Skin of body (tissue), 3 donors: ENCODE measurements at places on chromosomes 13 and 19. TPM values are rescaled to one million over a fixed set of nuclear protein-coding genes. Genes with fewer than 3 reads are reported as not detected.

GRCh38 chr19:41997121-41997850 is 3.3 kb upstream of the ATP1A3 start:
- no peak for DNase-seq

GRCh38 chr19:8922591-8922990 is 87.6 kb downstream of the MUC16 start:
- DNase-seq = no peak

- peak; percentile 44 for DNase-seq
Observed at GRCh38 chr13:76980075-76980718, 11.7 kb upstream of the CLN5 start.

GRCh38 chr19:39590265-39590664 is 12.1 kb upstream of the LGALS13 start:
- no peak for DNase-seq

GRCh38 chr13:111007209-111007608 is 92.3 kb upstream of the ANKRD10 start:
- DNase-seq = no peak

DNA sequence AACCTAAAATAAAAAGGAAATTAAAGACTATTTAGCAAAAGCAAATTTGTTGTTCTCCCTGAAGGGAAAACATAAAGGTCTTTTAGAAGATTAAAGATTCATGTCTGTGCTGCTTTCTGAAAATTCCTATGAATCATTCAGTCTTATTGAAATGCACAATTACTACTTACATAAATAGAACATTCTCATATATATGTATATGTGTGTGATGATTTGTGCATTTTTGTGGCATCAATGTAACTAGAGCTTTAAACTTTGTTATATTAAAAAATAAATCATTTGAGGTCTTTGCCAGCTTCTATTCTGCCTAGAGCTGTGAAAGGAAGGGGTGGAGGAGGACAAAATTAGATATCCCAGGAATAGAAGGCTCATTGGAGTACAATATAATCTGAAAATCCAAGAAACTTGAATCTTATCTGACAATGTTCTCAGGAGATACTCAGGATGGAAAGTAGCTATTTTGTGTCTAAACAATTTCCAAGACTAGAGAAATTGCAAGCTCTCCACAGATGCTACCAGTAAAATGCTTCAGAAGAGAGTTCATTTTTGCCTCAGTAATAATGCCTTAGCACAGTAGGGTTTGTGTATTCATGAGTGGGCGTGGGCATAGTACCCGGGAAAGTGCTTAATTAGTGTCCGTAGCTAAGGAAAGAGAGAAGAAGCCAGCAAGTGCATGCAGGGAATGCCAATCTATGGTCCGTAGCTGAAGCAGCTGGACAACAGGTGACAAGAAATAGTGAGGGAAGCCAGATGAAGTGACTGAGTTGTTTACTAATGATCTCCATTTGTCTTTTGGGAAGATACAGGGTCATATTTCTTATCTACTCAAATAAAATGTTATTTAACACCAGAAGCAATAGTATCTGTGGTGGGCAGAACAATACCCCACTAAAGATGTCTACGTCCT is 395.5 kb upstream of the NBEA start:
- no peak for DNase-seq

GRCh38 chr13:49777746-49778614 is 14.5 kb downstream of the KPNA3 start:
- no peak for DNase-seq

DNA sequence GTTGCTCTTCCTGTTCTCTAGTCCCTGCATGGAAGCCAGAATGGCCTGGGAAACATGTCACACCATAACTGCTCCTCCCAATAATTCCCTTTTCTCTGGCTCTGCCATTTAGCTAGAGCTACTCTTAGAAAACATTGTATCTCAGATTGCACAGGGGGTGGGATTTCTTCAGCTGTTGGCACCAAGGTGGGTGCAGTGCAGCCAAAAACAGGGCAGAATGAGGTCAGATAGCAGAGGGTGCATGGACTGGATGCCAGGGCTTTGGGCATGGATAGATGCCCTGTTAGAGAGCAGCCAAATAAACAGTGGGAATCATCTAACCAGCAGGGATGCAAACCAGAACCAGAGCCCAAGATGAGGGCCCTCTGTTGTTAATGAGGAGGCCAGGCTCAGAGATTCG is 4.9 kb upstream of the AMER2 start:
- DNase-seq = no peak

GRCh38 chr13:35499676-35500075 is 23.2 kb upstream of the MAB21L1 start:
- no peak for DNase-seq

DNA sequence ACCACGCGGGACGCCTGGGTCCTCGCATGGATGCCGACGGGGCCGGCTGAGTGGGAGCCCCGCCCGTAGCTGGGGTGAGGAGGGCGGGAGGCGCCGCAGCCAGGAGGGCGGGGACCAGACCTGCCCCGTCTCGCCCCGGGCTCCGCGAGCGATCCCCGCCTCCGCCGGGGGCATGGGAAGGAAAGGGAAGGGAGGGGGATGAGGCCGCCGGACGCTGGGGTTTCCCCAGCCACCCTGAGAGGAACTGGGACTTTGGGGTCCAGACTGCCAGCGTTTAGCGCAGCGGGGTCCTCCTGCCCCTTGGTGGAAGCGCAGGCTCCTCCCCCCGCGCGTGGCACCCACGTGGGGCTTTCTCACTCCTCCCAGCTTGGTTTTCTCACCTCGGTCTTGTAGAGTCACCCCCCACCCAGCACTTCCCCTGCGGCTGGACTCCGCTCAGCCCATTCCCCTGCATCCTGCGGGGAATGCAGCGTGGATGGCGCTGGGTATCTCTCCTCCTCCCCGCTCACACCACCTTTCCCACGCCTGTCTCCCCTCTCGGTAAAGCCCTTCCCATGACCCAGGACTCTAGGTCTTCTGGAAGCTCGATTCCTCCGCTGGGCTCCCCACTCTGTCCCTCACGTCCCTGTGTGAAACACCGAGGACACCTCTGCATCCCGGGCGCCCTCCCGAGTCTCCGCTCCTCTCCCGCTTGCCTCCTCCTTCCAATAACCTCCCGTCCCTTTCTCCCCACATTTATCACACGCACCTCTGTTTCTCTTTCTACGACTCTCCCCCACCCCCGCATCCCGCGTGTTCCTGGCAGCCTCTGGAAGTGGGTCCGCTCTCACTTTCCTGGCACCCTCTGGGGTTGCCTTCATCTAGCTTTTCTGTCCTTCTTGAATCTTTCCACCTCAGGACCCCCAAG is 2.1 kb downstream of the TGFB1 start:
- DNase-seq = no peak

- DNase-seq = peak; percentile 23
Observed at GRCh38 chr19:38634757-38635482, 12.5 kb upstream of the ACTN4 start.

DNA sequence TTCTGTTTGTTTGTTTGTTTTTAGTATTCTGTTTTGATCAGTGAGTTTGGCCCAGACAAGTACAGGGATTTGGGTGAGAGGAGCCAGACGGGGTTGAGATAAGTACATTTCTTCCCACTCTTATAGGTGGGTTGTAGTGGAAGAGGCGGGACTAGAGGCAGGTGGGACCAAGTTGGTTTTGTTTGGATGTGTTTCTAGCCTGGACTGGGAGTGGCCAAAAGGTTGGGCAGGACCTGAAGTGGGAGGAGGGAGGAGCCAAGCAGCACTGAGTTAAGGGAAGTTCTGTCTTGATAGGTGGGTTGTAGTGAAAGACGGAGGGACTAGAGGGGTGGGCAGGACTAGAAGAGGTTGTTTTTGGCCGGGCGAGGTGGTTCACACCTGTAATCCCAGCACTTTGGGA is 9.0 kb downstream of the DNASE2 start:
- no peak for DNase-seq

- DNase-seq = no peak
Observed at GRCh38 chr19:48750771-48751504, 1.5 kb downstream of the FUT1 start.

DNA sequence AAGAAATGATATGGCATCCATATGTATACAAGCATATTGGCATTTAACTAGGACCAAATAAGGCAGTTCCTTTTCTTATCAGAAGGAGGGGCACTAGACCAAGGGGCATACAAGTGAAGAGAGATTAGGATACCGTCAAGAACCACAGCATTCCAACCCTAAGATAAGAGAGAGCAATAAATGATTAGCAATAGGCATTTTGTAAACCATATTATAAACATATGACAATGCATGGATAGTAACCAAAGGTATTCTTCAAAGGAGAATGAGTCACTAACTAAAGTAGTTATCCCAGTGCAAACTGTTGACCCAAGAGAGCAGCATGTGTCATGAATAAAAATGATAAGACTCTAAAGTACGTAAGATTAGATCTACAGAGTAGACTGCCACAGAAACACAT is 500.9 kb upstream of the HTR2A start:
- DNase-seq = no peak

GRCh38 chr13:41641961-41642360 is 184.6 kb downstream of the RGCC start:
- DNase-seq = no peak

- DNase-seq = no peak
Observed at GRCh38 chr13:100176801-100177400, 88.0 kb downstream of the PCCA start.

- no peak for DNase-seq
Observed at GRCh38 chr19:13069415-13070359, 33.0 kb downstream of the LYL1 start.

GRCh38 chr13:77878190-77878589 is 40.4 kb downstream of the EDNRB start:
- no peak for DNase-seq

DNA sequence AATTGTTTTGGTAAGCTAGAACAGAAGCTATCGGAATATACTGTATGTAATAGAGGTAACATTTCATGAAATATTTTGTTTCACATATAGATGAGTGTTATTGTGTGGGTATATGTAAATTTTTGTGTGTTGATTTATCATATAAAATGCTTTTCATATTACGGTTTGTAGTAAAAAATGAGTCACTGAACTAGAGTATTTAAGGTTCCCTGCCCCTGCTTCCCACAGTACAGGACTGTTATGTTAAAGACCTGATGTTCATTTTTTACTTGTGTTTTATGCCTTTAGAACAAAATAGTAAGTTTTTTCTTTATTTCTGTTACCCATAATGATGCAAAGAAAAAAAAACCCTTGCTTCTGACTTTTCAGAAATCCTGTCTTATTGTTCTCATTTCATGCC is 243.4 kb downstream of the ENOX1 start:
- DNase-seq = no peak

DNA sequence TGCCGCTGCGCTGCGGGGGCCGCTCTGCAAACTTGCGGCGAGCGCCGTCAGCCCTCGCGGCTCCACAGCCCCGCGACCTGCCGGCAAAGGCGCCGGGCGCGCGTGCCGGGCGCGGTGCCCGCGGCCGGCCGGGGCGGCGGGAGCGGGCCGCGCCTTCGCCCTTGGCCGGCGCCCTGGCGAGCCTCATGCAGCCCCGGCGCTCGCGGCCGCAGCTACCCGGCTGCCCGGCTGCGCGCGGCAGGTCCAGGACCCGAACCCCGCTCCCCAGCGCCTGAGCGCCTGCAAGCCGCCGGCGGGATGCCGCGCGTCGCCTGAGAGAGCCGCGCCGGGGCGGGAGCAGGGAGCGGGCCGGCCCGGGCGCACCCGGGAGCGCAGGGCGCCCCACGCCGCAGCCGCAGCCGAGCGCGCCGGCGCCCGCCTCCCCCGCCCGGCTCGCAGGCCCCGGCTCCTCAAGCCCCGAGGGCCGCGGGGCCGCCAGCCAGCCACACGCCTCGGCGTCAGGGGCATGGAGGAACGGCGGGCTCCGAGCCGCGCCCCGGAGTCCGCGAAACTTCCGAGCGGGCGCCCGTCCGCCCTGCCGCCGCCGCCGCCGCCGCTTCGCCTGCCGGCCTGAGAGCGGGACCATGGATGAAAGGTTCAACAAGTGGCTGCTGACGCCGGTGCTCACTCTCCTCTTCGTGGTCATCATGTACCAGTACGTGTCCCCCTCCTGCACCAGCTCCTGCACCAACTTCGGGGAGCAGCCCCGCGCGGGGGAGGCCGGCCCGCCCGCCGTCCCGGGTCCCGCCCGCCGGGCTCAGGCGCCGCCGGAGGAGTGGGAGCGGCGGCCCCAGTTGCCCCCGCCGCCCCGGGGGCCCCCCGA is 564 bp downstream of the HS6ST3 start:
- DNase-seq = no peak

DNA sequence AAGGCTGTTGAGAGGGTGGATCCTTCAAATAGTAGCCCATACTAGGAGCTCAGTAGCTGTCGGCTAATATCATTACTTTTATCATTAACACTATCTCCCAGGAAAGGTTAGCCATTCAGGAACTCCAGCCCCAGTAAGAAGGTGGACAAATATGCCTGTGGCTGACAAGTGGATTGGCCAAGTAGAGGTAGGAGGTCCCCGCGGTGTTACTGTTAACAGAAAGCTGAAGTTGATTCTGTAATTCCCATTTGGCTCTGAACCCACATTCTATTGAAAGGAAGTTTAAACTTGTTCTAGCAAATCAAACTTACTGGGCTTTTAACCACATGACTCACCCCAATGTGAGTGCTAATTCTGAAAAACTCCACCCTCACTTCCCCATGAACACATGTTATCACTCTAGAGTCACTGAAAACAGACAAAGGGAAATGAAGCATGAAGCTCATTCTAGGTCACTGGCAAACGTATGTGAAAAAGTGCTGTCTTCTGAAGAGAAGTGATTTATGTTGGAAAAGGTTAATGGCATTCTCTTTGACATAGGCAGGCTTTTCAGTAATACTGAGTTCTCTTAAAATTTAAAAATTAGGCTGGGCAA is 273.5 kb downstream of the FGF14 start:
- peak; percentile 4 for DNase-seq

DNA sequence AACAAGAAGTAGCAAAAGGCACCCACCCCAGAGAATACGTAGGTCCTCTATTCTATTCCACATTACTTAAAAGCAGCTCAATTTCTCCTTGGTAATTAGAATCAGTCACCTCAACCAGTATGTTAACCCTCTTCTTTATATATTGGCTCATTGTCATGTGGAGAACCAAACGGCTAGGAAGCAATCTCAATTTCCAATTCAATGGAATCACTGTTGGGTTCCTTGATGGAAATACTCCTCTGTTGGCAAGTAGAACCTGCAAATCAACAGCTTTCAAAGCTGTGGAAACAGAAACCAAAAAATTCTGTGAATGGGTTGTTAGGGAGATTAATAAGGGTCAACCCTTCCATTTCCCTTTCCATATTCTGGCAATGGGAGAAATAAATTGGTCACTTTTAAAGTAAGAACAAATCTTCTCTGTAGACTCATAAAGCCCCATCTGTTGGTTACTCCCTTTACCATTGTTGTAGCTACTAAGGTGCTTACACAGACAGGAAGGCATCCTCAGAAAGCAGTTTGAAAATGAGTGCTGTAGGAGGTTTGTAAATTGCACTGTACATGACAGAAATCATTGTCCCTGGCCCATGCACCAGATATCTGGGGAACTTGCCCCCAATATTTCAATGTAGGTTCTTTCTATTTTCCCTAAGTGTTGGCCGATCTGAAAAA is 138.6 kb upstream of the UFM1 start:
- DNase-seq = no peak

The DYRK1B gene
- total RNA-seq = 10.3 TPM

The ZNF223 gene
- 7.1 TPM for total RNA-seq

The CDX2 gene
- total RNA-seq = not detected

The ERICH4 gene
- total RNA-seq = not detected

The TGFBR3L gene
- 0.59 TPM for total RNA-seq

The LIN7B gene
- total RNA-seq = 8.6 TPM

The PSG7 gene
- total RNA-seq = not detected

The FUT2 gene
- 0.59 TPM for total RNA-seq

The PRODH2 gene
- total RNA-seq = not detected

The FBXO17 gene
- total RNA-seq = 19.9 TPM

The CCDC70 gene
- total RNA-seq = not detected

The CLIP3 gene
- 4.2 TPM for total RNA-seq
